Mesangial cell (primary cell): ENCODE measurements at places on chromosomes 4 and X. TPM values are rescaled to one million over a fixed set of nuclear protein-coding genes. Genes with fewer than 3 reads are reported as not detected.

The CYSLTR1 gene
- under 0.01 TPM in 1 of 2 replicates, not detected in the other for total RNA-seq

The SSX7 gene
- not detected in 2 replicates for total RNA-seq

The CXCL9 gene
- total RNA-seq, result not detected in 2 replicates

The IGFBP7 gene
- total RNA-seq, result 625 and 2,058 TPM in 2 replicates

The NAA10 gene
- 126 and 216 TPM in 2 replicates for total RNA-seq

The TKTL2 gene
- total RNA-seq, result not detected in 2 replicates

The CLNK gene
- not detected in 2 replicates for total RNA-seq

The CENPVL2 gene
- not detected in 2 replicates for total RNA-seq

The ENPEP gene
- total RNA-seq, result 3.9 and 30.6 TPM in 2 replicates
